BJ (cell line): ENCODE measurements at places on chromosomes 12 and 14.

DNA sequence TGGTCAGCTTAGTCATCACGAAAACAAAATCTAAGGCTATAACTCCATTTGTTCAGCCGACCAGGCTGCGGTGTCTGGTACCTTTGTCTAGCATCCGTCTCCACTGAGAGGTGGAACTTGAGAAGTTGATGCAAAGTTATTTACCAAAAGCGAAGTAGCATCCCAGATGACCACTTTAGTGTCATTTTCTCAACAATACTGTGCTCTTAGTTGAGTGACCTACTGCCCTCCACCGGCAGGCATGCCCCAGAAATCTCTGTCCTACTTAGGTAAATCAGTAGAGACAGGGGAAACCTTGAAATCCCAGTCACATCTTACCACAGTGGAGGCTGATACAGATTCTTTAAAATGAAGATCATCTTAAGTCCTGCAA, 1.3 kb upstream of the ST8SIA1 start:
- no peak for DNase-seq

DNA sequence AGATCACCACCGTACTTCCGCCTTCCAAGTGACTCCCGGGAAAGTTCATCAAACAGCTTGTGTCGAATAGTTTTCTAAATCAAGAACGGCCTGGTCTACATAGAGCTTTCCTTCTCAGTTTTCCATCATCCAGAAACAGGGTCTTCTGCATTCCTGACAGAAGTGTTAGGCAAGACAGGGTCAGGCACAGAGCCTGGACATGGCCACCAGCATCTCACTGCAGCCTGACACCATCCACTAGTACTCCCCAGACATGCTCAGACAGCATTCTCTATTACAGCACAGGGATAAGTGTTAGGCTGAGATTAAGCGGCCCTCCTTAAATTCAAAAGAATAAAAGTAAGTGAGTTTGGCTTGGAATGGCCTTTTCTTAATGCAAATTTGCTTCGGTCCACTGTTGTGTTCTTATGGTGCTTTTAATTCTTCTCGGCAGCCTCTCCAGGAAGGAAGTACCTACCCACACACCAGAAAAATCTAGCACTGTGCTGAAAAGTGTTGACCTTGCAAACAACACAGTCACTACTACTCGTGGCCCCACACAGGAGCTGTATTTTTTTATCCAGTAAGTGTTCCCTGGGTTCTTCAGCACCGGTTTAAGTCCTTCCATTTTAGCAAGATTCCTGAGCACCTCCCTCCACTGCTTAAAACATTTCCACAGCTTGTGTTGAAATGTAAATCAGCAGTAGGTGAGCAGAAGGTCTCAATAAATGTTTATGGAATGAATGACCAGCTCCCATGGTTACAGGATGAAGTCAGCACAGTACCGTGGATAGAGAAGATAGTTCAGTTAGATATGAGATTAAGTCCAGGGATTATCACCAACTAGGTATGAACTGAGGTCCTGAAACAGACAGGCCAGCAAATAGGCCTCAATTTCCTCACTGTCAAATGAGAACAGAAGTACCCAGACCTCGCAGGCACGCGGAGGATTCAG, 44.1 kb downstream of the SETD3 start:
- no peak for DNase-seq

DNA sequence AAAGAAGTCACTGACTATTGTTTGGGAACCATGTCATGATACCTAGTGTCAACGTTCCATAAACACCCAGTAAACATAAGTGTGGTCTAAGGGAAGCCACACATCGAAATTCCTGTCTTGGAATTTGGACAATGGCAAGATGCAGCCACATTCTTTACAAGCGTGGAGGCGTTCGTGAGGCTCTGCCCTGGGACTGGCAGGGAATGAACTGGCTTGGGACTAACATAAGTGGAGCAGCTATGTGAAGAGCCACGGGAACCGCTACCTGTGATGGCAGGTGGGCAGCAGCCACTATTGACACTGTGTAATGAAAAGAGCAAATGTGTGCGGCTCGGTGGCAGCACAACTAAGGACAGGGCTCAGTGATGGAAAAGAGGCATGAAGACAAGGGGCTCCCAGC, 10.0 kb upstream of the NRIP2 start:
- no peak for DNase-seq

GRCh38 chr14:77003960-77004710, 24.4 kb downstream of the IRF2BPL start:
- DNase-seq = no peak

GRCh38 chr14:90837355-90837754, 21.1 kb upstream of the TTC7B start:
- DNase-seq = no peak

GRCh38 chr12:6472491-6472890, 2.0 kb upstream of the VAMP1 start:
- no peak for DNase-seq

- DNase-seq = no peak
Observed at GRCh38 chr14:50758305-50758704, 72.7 kb downstream of the NIN start.

DNA sequence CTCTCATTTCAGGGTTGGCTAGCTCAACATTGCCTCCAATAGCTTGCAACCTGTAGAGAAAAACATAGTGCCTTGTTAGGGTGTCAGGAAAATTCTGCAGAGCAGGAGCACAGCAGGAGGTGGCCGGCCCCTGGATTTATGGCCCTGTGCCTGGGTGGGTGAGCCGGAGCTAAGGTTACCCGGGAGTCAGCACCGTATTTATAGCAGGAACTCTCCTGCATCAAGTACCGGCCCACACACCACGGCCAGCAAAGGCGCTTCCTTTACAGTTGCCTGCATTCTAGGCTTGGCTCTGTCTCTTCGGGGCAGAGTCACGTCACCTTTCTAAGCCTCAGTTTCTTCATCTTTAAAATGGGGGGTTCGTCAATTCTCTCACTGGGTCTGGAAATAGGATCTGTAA, 52.8 kb upstream of the EML1 start:
- no peak for DNase-seq

- no peak for DNase-seq
Observed at GRCh38 chr12:116325336-116325664, 47.8 kb upstream of the MED13L start.

GRCh38 chr12:131436922-131437705, 273.8 kb upstream of the SFSWAP start:
- no peak for DNase-seq

DNA sequence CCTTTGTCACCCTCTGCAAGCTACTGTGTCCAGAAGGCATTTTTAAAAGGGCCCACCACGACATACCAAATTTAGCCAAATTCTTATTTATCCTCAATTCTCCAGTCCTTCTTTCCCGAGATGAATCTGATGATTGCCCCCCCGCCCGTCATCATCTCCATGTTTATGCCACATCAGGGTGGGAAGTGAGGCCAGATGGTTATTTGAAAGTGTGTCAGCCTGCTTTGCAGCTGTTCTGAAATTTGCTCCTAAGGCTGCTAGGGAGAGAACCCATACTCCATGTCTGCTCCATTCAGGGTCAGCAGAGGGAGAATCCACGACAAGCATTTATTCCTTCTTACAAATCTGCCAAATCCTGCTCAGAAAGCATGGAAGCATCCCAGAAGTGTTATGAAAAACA, 337.8 kb downstream of the ADAMTS20 start:
- DNase-seq = no peak

DNA sequence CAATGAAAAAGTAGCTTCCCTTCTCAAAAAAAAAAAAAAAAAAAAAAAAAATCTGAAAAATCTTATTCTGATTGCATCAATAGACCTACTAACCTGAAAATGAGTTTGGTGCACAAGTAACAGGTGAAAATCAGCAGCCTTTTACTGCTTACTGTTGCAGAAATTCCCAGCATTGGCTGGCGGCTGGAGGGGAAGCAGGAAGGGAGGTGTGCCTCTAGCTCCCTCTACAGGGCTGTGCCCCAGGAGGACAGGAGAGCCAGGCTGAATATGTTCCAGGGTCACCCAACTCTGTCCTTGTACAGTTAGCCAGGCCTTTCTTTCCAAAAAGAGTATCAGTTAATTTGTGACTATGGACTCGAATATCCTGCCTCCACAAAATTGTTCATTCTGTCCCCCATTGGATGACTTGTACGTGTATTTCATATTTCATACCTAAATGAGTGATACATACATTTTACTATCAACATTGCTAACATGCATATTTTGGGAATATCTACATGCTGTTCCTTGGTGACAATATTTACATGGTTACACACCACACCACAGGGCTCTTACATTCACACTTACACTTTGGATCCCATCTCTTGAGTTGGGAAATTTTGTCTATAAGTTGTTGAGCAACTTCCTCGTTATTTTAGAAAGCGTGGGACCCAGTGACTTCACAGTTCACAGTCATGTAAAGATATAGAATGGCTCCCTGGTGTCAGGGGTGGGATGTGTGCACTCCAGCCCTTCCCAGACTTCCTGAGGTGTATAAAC, 124.8 kb downstream of the SAMD4A start:
- no peak for DNase-seq

DNA sequence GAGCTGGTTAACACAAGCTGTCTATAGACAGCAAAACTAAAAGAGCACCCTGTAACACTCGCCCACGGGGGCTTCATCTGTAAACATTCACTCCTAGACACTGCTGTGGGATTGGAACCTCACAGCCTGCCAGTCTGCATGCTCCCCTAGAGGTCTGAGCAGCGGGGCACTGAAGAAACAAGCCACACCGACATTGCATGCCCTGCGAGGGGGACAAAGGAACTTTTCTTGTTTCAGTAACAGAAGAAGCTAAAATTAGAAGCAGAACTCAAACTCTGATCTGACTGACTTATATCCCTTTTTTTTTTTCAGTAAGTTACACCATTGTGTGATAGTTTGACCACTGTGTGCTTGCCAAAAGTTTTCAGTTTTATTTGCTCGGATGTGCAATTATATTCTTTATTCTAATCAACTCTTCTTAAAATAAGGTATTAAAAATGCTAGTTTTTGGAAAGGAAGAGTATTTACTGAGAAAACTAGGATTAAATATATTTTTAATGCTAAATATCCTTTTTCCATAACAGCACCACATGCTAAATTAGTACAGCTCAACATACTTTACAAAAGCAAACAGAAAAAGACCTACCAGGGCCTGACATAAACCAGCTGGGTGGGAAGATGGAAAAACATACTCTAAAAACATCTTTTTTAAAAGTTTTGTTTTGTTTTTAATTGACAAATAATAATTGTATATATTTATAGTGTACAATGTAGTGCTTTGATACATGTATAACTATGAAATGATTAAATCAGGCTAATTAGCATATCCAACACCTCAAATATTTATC, 100.2 kb downstream of the EPS8 start:
- DNase-seq = no peak

DNA sequence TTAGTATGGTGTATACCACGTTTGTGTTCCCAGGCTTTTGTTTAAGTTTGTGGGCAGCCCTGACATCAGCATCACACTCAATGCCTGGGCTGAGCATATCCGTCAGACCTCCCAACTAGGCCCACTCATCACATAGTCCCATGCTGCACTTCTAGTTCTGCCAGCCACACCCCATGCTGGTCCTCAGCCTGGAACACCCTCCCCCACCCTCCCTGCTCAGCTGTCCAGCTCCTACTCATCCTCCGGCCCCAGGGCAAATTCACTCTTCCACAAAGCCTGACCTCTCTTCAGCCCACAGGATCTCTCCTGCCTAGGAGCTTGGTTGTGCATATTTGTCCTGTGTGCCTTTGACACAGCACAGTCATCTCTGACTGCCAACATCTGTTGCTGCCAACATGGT, 3.9 kb upstream of the ENDOU start:
- no peak for DNase-seq

GRCh38 chr12:61385771-61386170, 874.4 kb upstream of the USP15 start:
- DNase-seq = no peak

DNA sequence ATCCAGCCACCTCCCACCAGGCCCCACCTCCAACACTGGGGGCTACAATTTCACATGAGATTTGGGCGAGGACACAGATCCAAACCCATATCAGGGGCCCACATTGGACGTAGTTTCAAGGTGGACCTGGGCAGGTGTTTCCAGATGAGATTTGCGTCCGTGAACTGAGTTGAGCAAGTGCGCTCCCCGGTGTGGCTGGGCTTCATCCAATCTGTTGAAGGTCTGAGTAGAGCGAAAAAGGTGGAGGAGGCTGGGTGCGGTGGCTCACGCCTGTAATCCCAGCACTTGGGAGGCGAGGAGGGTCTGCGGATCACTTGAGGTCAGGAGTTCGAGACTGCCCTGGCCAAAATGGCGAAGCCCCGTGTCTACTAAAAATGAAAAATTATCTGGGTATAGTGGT, 4.9 kb upstream of the GLT1D1 start:
- DNase-seq = no peak

GRCh38 chr12:30417697-30418231, 277.9 kb downstream of the IPO8 start:
- no peak for DNase-seq

- DNase-seq = no peak
Observed at GRCh38 chr12:124532331-124532750, 35.1 kb downstream of the NCOR2 start.

DNA sequence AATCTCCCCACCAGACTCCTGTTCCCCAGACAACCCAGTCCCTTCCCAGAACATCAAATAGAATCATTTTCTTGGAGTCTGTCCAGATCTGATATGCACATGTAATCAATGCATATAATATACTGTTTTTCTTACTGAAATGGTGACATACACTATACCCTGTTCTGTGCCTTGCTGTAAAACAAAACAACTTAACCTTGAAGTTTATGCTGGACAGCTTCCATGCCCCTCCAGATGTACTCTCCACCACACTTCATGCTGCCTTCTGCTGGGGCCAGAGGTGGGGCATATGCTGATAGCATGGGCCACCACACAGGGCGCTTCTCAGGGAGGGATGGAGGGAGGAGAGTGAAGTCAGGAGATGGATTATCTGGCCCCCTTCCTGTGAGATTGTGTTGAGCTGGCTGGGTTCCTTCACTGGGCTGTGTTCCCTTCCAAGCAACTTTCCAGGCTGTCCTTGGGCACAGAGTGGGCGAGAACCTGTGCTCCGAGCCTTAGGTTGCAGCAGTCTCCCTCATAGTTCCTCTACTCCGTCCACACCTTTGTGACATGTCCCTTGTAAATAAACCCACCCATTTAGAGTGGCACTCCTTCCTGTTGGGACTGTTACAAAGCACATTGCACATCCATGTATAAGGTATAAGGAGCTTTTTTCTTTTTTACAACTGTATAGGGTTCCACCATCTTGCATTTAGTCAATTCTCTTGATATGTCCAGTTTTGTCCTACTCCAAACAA, 77.6 kb upstream of the RIC8B start:
- no peak for DNase-seq

GRCh38 chr12:88625356-88625755, 45.1 kb upstream of the KITLG start:
- DNase-seq = no peak

GRCh38 chr12:18888047-18888446, 150.1 kb downstream of the CAPZA3 start:
- DNase-seq = no peak

GRCh38 chr12:12461923-12462315, 100.7 kb downstream of the DUSP16 start:
- no peak for DNase-seq

GRCh38 chr14:101098641-101099040, 195.1 kb upstream of the RTL1 start:
- DNase-seq = no peak
